ENCODE measurements at places on chromosomes 12 and 14.

- DNase-seq, result no peak
These were observed 69.9 kb upstream of the SLC38A4 start for GRCh38 chr12:46895726-46896125.

DNA sequence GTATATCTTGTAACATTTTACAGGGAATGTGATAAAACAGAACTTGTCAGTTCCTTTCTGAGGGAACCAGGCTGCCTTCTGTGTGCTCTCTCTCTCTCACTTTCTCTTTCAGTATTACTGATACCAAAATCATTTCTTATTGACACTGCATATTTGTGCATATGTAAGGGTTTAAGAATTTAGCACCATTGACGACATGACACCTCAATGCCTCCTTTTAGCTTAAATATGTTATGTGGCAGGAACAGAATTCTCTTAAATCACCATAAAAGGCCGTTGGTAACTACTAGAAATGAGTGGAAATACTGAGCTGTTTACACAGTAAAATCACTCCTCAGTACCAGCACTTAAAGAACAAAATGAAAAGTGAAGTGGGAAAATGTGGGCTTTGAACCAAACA is 457.7 kb upstream of the SYT1 start:
- DNase-seq, result no peak

DNA sequence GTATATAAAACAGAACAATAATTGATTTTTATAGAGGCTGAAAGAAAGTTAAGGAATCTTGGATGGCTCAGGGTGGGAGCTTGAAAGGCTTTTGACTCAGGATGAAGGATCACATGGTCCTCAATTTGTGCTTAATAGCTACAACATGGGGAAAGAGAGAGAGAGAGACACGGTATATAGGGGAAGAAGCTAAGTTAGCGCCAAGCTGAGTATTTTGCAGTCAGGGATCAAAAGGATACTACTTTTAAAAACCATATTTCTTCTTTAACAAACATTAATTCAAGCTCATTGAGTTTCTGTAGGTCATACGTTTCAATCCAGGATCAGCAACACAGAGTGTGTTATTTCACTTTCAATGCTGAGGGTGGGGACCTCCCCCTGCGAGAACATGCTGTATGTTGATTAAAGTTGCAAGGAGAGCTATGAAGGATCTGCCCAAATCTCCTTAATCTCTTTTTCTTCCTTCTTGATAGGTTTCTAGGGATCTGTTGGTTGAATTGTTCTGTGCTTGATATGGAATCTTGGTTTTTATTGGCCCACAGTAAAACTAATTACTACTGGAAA is 133.1 kb upstream of the NUDT4 start:
- no peak for DNase-seq

GRCh38 chr14:72476657-72477499 is 417.0 kb downstream of the DPF3 start:
- peak; percentile 64 for DNase-seq

DNA sequence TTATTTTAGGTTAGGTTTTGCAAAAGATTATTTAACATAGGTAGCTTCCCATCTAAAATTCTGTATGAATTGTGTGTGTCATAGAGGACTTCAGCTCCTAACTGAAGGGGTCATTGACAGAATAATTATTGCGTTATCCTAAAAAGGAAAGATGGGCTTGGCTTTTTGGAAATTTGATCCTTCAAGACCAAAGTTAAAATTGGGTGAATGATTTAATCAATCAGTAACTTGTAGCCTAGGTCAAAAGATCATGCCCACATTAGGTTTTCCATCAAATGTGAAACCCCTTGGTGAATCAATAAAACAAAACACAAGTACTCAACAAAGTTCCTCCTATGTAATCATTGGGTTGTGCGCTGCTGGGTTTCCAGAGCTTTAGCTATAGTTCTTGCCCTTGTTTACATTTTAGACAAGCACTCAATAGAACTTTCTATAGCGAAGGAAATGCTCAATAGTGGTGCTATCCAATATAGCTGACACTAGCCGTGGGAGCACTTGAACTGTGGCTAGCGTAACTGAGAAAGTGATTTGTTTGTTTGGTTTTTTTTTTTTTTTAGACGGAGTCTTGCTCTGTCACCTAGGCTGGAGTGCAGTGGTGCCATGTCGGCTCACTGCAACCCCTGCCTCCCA is 37.6 kb upstream of the ARHGAP5 start:
- no peak for DNase-seq

DNA sequence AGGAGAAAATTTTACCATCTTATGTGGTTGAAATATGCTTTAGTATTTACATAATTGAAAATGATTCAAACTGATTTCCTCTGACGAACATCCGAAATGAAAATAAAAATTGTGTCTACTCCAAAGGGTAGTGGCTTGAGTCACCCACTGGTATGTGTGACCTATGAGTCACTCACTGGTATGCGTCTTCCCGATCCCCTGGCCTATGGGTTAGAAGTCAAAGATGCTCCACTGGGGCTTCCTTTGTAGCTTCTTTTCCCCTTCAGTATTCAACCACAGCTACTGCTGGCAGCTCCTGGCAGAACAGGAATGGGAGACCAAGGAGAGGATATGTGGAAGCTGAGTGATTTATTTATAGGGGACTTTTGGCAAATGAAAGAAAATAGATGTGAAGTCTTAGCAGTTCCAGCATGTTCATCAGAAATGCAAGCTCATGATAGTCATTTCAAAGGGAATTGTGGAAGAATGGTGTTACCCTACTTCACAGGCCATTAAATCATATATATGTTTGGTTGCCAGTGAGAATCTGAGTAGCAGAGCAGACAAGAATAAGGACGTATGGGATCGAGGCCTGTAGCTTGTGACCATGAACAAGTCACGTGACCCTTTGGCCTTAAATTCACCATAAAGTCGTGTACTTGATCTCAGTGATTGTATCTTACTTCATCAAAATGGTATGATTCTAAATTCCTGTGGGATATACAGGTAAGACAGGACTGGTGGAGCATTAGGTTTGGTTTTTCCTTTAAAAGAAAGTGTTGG is 108.3 kb downstream of the CRADD start:
- DNase-seq, result no peak

GRCh38 chr14:89239023-89239422 is 178.0 kb downstream of the FOXN3 start:
- DNase-seq, result no peak

Measured in AML-193 (cell line).